ENCODE measurements at places on chromosomes 11 and 22.

GRCh38 chr11:11440144-11440543, 87.1 kb upstream of the CSNK2A3 start:
- DNase-seq, result no peak

DNA sequence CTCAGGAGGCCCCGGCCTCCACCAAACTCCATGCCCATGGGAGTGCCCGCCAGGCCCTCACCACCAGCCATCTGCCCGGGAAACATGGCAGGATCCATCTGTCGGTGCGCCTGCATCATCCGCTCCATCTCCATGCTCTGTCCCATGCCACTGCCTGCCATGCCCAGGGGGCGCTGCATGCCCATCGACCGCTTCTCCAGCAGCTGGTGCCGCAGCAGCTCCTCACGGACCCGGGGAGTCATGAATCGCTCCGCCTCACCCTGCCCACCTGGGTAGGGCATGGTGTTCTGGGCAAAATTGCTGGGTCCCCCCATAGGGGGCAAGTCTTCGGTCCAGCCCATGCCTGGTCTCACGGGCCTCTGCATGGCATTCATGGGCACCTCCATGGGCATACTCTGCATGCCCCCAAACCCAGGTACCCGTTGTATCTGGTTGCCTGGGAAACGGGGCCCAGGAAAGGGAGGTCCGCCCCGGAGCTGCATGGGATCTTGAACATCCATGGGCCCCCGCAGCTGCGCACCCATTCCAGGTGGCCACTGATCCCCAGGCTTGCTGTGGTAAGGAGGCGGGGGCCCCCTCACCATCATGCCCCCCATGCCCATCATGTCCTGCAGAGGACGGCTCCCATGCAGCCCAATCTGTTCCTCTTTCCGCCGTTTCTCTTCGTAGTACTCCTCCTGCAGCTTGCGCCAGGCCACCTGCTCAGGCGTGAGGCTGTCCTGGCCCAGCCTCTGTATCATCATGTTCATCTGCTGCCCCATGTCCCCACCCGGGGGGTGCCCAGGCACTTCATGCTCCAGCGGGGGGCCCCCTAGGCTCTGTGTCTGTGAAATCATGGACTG, 18.0 kb downstream of the CXCR5 start:
- no peak for DNase-seq

DNA sequence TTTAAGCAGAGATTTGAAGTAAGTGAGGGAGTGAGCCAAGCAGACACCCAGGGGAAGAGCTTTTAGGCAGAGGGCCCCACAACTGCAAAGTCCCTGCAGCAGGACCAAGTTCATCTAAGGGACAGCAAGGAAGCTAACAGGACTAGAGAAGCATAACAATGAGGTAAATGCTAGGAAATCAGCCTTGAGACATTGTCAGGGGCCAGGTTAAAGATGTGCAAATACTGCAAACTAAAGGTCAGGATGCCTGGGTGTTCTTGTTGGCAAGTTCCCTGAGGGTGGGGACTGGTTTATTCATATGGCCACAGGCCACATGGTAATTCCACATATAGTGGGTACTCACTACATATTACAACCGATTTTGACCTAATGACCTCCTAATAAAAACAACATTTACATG, 399.2 kb upstream of the NARS2 start:
- no peak for DNase-seq

DNA sequence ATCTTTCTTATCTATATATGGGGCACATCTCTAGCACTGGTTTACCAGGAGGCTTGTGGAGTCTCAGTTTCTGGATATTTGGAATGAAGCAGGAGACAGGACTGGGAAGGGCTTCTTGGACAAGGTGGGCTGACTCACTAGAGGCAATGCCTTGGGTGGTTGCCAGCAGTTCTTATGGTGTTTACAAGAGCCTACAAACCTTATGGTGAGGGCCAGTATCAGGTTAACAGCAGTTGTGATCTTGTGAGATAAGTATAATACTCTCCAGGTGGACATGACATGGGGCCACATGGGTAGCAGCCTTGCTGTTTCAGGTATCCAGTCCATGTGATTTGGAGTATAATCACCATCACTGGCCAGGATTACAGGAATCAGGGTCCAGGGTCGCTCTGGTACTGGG, 10.2 kb downstream of the FUT4 start:
- no peak for DNase-seq

- DNase-seq, result no peak
These were observed 13.1 kb downstream of the UQCR10 start for GRCh38 chr22:29780220-29780619.

DNA sequence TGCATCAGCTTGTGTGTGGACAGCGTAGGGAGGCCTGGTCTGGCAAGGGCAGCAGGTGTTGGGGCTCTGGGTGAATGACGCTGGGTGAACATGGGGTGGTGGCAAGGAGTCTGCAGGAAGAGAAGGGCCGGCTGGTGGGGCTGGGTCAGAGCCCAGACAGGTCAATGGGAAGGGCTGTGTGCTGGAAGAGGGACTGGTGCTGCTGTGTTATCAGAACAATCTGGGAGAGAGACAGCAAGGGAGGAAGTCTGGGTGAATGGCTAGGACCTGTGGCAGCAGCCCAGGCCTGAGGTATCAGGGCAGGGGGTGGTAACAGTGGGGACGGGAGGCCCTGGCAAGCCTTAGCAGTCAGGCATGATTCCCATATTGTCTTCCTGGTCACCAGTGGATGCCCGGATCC, 206.7 kb downstream of the SNX19 start:
- no peak for DNase-seq

DNA sequence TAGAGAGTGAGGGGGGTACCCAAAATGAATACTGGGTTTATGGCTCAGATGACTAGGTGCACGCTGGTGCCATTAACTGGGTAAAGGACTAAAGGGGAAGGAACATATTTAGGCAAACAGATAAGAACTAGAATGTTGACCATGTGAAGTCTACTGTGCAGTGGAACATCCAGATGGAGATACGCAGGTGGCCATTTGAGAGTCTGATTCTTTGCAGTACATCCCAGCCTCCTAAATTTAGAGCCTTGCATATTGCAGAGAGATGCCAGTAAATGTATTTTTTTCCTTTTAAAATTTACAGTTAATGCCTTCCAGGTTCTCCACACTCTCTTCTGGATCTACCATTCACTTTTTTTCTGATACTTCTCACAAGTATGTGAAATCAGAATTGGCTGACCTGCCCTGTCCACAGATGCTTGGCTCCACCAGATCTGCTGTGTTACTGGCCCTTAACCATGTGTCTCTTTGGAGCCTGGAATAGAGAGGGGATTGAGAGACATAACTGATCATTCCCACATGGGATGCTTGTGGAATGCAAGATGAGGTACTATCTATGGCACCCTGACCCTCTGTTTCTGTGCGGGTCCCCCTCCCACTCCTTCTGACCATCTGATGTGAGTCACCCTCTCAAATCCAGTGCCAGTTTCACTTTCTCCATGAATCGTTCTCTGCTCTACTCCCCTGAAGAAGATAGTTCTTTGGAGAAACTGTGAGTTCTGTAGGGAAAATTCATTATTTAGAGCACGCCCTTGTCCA, 77.0 kb upstream of the NCAM1 start:
- no peak for DNase-seq

GRCh38 chr11:31464436-31464835, 45.0 kb downstream of the IMMP1L start:
- DNase-seq, result no peak

GRCh38 chr11:10441652-10442503, 13.2 kb upstream of the AMPD3 start:
- DNase-seq, result no peak

- DNase-seq, result no peak
These were observed 138.3 kb downstream of the TMEM135 start for GRCh38 chr11:87176044-87176443.

- no peak for DNase-seq
These were observed 22.1 kb upstream of the XKR3 start for GRCh38 chr22:16847271-16847670.

- no peak for DNase-seq
These were observed 37.3 kb upstream of the MYH9 start for GRCh38 chr22:36424901-36425579.

DNA sequence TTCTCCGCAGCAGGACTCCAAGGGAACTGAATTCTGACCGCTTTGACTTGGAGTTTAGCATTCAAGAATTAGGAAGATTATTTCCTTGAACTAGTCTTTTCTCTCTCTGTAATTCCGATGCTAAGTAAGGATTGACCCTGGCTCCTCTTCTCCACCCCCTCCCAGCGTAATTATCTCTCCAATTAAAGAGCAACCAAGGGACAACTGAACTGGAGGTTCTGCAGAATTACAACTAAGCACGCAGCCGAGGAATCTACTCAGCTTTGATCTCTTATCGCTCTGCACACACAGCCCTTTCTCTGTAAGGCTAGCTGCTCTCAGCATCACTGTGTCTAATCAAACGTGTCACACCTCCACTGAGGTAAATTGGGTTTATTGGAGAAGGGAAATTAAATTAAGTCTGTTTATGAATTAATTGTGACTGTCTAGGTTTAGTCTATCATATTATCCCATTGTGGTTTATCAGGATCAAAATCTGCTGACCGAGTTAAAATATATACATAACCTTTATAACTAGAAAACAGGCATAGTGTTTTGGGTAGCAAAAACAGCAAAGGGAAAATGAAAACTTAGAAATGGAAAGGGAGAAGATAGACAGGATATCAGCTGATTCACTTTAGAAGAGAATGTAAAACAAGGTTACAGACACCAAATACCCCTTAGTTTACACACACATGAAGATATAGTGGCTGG, 241.3 kb upstream of the LARGE1 start:
- DNase-seq, result no peak

DNA sequence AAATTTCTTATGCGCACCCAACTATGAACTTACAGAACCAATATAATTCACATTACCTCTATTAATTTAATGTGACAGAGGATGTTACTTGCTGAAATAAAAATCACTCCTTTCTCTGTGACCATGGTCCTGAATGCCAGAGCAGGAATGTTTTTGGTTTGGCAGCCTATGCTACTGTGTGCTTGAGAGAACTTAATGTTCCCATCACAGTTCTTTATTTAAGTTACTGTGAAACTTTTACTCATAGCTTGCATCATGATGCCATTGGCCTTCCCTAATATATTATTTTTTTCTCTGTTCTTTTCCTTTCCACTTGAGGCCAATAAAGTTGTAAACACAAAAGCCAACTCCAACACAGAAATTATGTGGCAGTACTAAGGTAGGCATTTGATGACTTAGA, 142.2 kb downstream of the FAM76B start:
- DNase-seq, result no peak

- peak; percentile 36 for DNase-seq
These were observed 563 bp upstream of the ENDOD1 start for GRCh38 chr11:95088946-95089619.

- DNase-seq, result no peak
These were observed 2.2 kb downstream of the PIDD1 start for GRCh38 chr11:802693-803466.

DNA sequence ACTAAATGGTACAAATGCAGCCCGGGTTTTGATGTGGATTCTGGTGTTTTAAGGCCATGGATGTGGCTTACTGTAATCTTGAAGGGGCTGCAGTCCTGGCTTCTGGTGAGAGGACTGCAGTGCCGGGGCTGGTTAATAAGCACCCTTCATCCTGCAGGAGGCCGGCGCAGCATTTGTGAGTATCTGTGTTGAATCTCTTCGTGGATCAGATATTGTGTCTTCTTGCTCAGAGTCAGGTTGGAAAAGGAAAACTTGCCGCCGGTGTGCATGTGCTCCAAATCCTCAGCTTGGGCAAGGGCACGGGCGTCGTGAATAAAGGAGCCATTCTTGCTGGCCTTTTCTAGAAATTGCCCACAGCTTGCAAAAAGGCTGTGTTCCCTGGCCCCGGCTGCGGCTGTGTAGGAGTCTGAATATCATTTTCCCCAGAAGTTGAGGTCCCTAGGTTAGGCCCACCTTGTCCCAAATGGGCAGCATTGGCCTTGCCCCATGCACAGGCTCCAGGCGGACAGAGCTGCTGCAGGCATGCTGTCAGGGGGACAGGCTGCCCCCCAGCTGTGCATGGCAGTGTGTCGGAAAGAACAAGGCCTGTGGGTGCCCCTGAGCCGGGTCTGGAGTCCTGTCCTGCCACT, 28.9 kb upstream of the PARVB start:
- DNase-seq, result no peak

DNA sequence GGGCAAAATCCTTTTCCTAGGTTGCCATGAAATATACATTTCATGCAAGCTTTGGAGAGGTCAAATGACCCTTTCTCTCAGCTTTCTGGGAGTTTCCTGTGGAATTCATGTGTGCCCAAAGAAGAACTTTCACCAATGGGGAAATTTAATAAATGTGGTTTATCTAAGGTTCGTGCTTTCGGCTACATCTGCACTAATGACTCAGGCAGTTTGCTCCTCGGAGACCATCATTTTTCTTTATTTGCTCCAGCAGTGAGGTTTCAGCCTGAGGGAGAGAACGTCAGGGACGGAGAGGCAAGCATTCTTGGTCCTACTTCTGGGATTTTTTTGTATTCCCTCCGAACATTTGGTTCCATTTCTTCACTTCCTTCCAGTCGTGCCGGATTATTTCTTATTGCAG, 85.2 kb downstream of the FLI1 start:
- no peak for DNase-seq

- no peak for DNase-seq
These were observed 27.2 kb upstream of the PPARA start for GRCh38 chr22:46122980-46123693.

- DNase-seq, result no peak
These were observed 24.7 kb downstream of the KCNE3 start for GRCh38 chr11:74442636-74443035.

DNA sequence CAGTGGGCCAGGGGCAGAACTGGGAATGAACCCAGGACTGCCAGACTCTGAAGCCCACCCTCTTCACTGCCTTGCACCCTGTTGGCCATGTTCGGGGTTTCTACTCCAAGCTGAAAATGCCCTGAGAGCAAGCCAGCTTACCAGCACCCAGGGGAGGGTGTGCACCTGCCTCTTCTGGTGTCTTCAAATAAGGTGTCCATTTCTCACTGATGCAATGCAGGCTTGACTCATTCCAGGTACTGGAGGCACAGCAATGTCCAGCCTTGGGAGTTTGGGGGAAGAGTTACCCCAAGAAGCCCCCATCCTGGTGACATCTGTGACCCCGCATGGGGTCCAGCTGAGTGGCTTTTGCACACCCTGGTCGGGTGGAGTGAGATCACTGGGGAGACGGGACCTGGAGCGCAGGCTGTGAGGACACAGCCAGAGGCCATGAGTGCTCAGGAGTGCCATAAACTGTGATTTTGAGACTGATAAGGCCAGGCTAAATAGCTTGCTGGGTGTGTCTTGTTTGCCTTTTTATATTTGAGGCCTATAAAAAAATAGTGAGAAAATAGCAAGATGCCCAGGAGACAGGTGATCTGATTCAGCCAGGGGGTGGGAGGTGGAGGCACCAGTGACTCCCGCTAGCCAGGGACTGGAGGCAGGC, 4.6 kb upstream of the CERK start:
- DNase-seq, result no peak
